ENCODE measurements at places on chromosomes 12 and 14. TPM values are rescaled to one million over a fixed set of nuclear protein-coding genes. Genes with fewer than 3 reads are reported as not detected.
A peak's percentile ranks its signal among the peaks of the same experiment; 100 is the strongest.

The VWF gene
- 0.12 TPM for polyA plus RNA-seq

The NELL2 gene
- 0.28 TPM for polyA plus RNA-seq

The GPR132 gene
- not detected for polyA plus RNA-seq

The PLD4 gene
- polyA plus RNA-seq = 0.02 TPM

The ADCY4 gene
- polyA plus RNA-seq = 0.08 TPM

The OASL gene
- polyA plus RNA-seq = 0.37 TPM

The INSM2 gene
- 0.15 TPM for polyA plus RNA-seq

- H3K36me3 ChIP-seq = peaks cover 94% of the 10 kb centered on the region
- H3K27ac ChIP-seq = no peak overlapping the region
- peak; percentile 10 for DNase-seq
- no peak overlapping the region for H3K4me3 ChIP-seq
Observed at GRCh38 chr12:71639341-71639760, 24.3 kb downstream of the ZFC3H1 start.

GRCh38 chr12:86799616-86800015, 543.4 kb upstream of the MGAT4C start:
- H3K27ac ChIP-seq = no peak overlapping the region
- H3K36me3 ChIP-seq = peaks cover 3% of the 10 kb centered on the region
- no peaks in the 10 kb centered on the region for H3K4me1 ChIP-seq

DNA sequence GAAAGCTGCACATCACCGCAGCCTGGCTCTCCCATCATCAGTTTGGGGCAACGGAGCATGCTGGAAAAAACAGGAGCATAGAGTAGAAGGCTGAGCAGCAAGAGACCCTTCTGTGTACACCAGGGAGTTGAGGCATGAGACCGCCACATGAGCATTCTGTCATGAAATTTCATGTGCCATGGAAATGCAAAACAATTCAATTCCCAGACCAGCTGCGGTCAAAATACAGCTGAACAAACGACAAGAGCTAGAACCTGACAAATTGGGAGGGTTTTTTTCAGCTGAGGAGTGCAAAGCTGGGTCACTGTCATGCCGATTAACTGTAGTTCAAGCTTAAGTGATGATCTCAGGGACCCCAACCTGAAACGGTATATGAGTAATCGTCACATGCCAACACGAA, 37.1 kb downstream of the TMEM30B start:
- no peak overlapping the region for H3K4me3 ChIP-seq
- no peaks in the 10 kb centered on the region for H3K36me3 ChIP-seq
- H3K27me3 ChIP-seq = no peaks in the 10 kb centered on the region
- DNase-seq = no peak

DNA sequence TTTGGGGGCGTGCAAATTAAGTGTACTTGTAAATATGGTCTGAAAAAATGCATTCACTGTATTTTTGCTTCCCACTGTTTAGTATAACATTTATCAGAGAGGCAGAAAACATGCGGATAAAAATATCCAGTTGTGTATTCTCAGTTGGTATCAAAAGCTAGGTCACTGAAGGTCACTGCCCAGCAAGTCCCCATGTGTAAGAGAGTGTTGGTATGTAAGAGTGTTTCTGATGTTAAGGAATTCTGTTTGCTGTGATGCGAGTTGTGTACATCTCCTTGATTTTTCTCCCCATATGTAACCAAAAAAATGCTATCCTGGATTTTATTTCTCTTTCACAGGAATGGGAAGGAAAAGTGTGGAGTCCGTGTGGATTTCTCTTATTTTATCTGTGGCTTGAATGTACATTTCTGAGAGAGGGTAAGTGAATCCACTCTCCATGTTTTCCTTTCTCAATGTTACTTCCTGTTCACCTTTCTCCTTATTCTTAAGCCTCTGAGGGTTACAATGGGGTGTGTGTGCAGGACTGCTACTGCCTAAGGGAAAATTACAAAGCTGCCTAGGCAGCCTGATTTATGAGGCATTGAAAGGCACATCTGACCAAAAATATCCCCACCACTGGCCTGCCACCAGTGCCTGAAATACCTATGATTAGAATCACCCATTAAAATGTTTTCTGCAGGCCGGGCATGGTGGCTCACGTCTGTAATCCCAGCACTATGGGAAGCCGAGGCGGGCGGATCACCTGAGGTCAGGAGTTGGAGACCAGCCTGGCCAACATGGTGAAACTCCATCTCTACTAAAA, 97.9 kb upstream of the USP44 start:
- no peaks in the 10 kb centered on the region for H3K4me1 ChIP-seq
- no peak for DNase-seq
- H3K4me3 ChIP-seq = no peak overlapping the region
- no peaks in the 10 kb centered on the region for H3K36me3 ChIP-seq
- H3K27me3 ChIP-seq = no peaks in the 10 kb centered on the region
- H3K27ac ChIP-seq = no peak overlapping the region

GRCh38 chr12:94535510-94535921, 75.8 kb upstream of the CEP83 start:
- DNase-seq = no peak
- H3K36me3 ChIP-seq = no peaks in the 10 kb centered on the region

DNA sequence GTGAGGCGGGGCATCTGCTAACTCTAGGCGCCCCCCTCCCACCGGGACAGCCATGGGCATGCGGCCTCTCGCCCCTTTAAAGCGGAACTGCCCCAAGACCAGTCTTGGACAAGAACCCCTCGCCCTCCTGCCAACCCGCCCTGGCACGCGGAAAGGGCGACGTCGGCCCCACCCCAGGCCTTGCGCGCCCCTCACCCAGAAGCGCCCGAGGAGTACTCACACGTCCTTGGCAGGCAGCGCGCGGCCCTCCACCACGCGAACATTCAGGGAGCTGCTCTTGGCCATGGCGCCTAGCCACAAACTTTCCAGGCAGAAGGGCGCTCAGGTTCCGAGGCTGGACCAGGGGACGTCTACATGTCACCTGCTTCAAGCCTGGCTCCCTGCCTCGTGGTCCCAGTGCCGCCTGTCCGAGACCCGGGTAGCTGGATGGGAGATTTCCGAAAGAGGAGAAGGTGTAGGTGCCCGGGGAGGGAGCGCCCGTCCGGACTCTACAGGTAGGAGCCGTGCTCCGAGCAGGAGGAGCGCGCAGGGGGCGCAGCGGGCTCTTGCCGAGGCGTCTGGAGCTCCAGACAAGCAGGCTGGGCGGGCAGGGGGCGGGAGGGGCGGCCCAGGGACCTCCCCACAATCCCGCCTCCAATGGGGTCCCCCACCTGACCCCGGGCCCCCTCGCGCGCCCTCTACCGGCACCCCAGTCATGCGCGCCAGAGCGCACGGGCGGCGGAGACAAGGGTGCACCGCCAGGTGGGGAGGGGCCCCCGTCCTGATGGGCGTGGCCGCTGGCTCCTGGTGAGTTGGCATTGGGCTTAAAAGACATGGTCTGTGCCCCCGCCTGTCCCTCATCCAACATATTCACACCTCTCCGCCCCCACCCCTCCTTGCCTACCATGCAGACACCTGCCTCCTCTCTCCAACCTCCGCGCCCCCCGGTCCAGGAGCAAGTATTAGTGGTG, at the start of gene RASAL1:
Gene RASAL1, minus strand, starts transcription at position 584 of the 950 bp plus-strand sequence. Its CDS starts 299 bp downstream, at position 285.
- H3K27ac ChIP-seq = no peak within 1 kb of the TSS
- H3K4me1 ChIP-seq = no peaks in the 10 kb centered on the region
- no peaks in the 10 kb centered on the region for H3K36me3 ChIP-seq
- peak; percentile 81 for DNase-seq
- H3K27me3 ChIP-seq = no peaks in the 10 kb centered on the region

DNA sequence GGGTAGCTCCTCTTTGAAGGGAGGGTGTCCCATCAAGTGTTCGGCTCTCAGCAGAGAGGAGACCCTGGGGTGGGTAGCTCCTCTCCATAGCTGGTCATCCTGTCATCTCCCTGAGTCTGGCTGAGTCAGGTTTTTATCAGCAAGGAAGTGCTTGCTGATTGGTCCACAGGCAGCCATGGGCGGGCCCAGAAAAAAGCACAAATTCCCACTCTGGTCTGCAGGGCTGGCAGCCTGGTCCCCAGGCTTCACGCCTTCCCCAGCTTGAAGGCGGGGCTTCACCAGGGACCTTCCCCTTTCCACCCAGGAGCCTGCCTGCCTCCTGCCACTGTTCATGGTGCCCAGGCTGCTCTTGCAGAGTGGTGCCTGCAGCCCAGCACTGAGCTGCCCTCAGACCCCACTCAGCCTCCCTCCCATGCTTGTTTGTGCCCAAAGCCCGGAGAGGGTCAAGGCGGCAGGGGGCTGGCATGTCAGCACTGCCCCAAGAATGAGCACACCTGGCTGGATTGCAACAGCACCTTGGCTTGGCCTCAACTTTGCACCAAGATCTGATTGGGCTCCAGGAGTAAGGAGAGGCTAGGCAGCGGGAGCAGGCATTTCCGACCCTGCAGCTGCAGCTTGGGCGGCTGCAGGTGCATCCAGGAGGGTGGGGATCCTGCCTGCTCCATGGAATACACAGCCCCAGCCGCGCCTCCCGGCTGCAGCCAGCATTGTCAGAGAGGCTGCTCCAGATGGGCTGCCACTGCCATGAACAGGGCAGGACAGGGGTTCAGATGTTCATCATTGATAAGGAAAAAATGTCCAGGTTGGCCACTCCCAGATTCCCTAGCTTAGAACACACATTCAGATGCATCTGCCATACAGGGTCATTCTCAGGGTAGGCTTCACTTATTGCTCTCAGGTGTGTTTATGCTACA, 22.0 kb upstream of the WDR89 start:
- no peak overlapping the region for H3K4me3 ChIP-seq
- no peak overlapping the region for H3K27ac ChIP-seq
- H3K27me3 ChIP-seq = no peaks in the 10 kb centered on the region

DNA sequence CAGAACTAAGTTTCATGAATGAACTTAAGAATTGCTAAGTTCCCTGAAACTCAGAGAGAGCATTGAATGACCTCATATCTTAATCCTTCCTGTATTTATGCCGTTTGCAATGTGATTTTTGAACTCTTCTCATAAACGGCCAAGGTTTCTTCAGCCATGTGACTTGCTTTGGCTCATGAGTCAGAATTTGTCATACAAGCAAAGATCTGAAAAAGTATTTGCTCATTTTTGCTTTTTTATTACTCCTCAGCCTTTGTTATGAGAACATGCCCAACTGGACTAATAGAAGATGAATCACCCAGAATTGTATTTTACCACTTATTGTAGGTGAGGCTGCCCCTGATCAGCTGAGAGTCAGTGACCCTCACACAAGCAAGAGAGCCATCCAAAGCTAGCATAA, 693.8 kb downstream of the BCL11B start:
- no peaks in the 10 kb centered on the region for H3K36me3 ChIP-seq
- no peak overlapping the region for H3K4me3 ChIP-seq
- H3K4me1 ChIP-seq = no peaks in the 10 kb centered on the region
- no peak for DNase-seq
- no peaks in the 10 kb centered on the region for H3K27me3 ChIP-seq
- no peak overlapping the region for H3K27ac ChIP-seq

GRCh38 chr14:50069325-50069724, 47.0 kb downstream of the VCPKMT start:
- H3K4me1 ChIP-seq = no peaks in the 10 kb centered on the region
- no peak overlapping the region for H3K4me3 ChIP-seq
- DNase-seq = no peak

GRCh38 chr12:83793616-83794015, 1106.9 kb downstream of the TMTC2 start:
- no peaks in the 10 kb centered on the region for H3K4me1 ChIP-seq
- H3K27ac ChIP-seq = no peak overlapping the region
- H3K36me3 ChIP-seq = no peaks in the 10 kb centered on the region
- DNase-seq = no peak
- H3K4me3 ChIP-seq = no peak overlapping the region

DNA sequence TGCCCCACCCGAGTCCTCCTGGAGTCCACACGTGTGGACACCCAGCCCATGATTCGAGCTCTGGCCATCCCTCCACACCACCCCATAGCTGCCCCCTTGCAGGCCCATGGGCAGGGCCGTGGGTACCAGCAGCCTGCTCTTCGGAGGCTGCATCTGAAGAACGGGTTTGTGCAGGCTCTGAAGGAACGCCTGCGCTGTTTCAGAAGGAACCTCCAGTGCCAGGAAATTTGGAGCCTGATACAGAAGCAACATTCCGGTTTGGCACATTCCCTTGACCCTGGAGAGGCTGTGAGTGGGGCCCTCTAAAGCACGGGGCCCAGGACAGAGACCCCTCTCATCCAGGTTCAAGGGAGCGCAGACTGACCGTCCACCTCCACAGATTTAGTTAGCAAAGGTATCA, 57.0 kb downstream of the ZNF664 start:
- no peak for DNase-seq
- H3K4me1 ChIP-seq = peaks cover 18% of the 10 kb centered on the region
- H3K36me3 ChIP-seq = no peaks in the 10 kb centered on the region

DNA sequence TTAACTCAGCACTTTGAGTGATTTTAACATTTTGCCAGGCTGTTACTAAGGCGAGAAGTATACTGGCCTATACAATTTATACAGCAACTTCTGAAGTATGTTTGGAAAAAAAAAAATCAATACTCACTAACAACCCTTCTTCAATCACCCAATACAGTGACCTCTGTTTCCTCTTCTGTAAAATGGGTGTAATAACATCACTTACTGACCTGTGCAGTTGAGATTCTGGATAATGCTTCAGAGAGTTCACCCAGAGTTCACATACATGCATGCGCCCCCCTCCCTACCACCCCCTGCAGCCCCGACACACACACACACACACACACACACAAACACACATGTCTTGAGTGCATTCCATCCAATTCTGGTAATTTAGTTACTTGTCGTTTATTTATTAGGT, 9.1 kb downstream of the PAH start:
- no peak overlapping the region for H3K27ac ChIP-seq
- no peaks in the 10 kb centered on the region for H3K36me3 ChIP-seq
- DNase-seq = no peak
- H3K4me3 ChIP-seq = no peak overlapping the region

DNA sequence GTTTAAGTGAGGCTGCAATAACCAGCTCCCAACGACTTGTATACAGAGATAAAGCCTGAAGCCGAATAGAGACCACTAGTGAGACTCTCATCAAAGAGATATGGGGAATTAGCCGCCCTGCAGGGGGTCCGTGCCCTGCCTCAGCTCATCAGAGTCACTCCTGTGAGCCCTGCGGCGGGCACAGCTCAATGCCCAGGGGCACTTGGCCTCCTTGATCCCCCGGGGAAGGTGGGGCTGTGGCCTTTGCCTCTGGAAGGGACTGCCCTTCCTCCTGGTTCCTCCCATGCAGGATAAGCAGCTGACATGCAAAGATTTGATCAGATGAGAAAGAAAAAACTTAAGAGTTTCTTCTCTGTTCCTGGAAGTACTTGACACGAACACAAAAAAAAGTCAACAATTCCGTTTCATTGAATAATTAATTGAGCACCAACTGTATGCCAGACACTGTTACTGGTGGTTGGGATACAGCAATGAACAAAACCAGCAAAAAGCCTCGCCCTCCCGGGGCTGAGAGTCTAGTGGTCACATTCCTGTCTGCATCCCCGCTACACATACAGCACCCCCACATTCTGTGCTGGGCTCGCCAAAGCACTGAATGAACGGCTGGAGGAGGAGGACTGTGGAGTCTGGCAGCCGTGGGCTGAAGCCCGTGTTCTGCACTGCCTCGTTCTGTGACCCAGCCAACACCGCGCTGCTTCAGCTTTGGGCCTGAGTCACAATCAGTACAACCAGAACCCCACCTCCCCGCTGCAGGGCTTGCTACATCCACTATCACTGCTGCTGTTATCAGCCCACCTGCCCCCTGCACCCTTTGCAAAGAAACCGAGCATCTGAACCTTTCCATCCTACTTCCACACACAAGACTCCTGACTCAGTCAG, 10.3 kb downstream of the TTC7B start:
- DNase-seq = no peak
- peaks cover 24% of the 10 kb centered on the region for H3K4me1 ChIP-seq
- H3K4me3 ChIP-seq = no peak overlapping the region
- no peak overlapping the region for H3K27ac ChIP-seq
- no peaks in the 10 kb centered on the region for H3K36me3 ChIP-seq
